Activated CD8-positive, alpha-beta memory T cell treated with anti-CD3 and anti-CD28 coated beads, Interleukin-2, amount 10 ng/mL, durations not matched to agents 7 days and 5 days (primary cell): ENCODE measurements at places on chromosomes 16 and 17.

- no peak for DNase-seq
These were observed 19.6 kb downstream of the MED13 start for GRCh38 chr17:62045517-62045916.

DNA sequence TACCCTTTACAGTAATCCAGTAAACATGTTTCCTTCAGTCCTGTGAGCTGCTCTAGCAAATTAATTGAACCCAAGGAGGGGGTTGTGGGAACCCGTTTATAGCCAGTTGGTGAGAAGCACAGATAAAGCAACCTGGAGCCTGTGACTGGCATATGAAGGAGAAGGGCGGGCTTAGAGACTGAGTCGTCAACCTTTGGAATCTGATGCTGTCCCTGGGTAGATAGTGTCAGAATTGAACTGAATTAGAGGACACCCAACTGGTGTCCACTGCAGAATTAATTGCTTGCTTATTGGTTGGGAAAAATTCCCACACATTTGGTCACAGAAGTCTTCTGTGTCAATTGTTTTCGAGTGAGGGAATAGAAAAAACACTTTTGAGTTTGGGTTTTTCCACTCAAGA is 12.8 kb upstream of the RSKR start:
- no peak for DNase-seq

DNA sequence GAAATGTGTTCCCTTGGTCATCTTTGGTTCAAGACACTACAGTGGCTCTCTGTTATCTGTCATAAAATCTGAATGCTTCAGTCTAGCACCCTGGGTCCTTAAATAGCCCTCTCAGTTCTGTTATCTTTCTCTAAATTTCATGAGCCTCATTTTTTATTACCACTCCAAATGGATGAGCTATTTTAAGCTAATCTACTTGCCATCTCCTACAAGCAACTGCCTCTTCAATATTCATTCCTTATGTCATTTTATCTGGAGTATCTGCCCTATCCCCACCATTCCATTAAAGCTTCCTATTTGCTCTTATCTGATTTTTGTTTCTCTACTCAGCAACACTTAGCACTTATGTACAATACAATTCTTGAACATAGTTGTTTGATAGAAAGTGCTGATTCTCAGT is 28.0 kb upstream of the EVI2A start:
- no peak for DNase-seq

DNA sequence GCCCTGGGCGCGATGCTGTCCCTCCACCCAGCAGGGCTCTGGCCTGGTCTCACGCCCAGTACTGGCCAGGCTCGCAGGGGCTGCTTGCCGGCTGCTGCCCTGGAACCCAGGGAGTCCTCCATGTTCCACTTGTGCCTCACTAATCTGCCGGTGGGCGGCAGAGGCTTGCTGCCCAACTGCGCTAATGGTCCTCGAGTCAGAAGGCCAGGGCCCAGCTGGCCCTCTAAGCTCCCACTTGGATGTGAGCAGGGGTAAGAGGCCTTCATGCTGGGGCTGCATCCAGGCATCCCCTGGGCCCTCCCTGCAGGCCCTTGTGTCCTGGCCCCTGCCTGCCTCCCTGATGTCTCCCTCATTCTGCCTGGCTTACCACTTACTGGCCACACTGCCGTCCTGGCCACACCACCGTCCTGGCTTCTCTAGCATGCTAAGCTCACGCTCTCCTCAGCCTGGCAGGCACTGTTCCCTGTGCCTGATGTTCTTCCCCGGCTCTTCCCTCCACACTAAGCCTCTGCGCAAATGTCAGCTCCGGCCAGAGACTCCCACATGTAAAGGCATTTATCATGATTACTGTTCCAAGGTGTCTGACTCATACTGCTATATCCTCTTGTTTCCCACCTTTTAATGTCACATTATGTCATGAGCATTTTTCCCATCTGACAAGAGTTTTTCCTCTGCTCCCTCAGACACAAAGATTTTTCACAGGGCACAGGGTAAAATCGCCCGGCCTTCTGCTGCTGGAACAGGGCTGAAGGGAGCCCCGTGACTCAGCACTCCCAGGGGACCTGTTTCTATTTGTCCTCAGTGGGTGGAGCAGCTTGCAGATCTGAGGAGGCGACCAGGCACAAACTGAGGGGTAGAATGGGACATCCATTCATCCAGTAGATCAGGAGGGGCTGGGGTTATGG is 15.9 kb downstream of the B9D1 start:
- DNase-seq, result no peak

DNA sequence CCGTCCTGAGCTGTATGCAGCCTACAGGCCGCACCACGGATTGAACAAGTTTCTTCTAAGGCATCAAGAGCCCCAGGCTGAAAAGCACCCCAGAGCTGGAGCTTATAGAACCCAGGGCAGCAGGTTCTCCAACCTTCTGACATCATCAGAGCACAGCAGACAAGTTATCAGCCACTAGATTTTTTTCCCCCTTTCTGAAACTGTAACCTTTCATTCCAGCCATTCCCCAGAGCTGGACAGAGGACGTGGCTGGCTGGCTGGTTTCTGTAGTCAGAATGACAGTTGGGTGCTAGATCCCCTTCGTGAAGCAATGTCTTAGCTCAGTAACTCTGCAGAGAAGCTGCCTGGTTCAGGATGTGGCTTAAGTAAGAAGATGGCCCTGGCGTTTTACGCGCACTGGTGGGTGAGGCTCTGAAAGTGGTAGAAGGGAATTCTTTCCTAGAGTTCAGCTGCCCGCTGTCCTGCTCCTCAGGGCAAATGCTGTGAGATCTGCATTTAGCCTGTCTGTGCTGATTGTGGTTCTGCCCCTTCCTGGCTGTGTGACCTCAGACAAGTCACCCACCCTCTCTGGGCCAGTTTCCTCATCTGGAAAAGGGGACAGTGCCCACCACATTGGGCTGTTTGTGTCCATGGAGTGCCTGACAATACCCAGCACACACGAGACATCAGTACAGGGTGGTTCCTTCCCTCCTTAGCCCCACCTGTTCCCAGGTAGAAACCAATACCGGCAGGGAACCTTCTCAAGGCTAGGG is 9.1 kb downstream of the DEXI start:
- no peak for DNase-seq

GRCh38 chr17:39365872-39366271 is 35.6 kb downstream of the FBXL20 start:
- no peak for DNase-seq

DNA sequence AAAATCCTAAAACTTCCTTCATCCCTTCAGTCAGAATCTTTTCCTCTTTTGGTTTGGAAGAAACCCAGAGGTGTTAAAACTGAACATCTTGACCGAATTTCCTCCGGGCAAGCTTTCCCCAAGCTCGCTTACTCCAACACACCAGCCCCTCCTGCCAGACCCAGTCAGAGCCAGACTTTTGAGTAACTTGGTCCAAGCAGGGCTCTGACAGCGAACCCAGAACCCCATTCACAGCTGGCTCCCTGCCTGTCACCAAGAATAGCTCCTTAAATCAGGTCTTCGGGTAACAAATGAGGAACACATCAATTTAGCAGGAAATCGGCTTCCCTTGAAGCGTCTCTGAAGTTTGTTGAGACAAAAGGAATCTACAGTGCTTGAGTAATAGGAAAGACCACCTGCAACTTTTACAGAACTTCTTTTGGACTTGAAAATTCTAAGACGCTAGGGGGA is 27.3 kb downstream of the GAS7 start:
- no peak for DNase-seq

DNA sequence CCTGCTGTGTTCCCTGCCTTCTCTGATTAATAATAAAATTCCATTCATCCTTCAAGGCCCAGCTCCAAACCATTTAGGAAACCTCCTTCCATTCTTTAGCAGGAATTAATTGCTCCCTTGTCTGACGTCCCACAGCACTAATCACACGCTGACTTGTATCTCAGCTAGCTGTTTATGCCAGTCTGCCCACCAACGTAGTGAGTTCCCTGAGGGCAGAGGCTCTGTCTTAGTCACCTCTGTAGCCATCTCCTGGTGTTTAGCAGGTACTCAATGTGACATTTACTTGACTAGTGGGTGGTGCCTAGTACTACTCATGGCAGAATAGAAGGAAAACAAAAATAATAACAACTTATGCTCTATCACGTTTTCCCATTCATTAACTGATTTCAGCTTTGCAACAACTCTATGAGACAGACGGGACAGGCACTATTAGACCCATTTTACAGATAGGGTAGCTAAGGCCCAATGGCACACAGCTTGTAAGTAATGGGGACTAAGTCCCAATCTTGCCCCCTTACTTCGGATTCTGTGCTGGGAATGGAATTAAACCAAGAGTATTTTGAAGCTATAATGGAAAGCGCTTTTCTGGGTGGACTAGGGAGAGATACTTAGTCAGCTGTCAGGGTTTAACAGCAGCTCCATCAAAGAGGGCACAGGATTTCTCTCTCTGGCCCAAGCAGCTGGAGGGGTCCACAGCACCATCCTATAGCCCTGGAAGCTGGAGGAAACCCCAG is 931 bp upstream of the WIPF2 start:
- no peak for DNase-seq

GRCh38 chr17:72600934-72601333 is 480.1 kb downstream of the SOX9 start:
- DNase-seq, result no peak

DNA sequence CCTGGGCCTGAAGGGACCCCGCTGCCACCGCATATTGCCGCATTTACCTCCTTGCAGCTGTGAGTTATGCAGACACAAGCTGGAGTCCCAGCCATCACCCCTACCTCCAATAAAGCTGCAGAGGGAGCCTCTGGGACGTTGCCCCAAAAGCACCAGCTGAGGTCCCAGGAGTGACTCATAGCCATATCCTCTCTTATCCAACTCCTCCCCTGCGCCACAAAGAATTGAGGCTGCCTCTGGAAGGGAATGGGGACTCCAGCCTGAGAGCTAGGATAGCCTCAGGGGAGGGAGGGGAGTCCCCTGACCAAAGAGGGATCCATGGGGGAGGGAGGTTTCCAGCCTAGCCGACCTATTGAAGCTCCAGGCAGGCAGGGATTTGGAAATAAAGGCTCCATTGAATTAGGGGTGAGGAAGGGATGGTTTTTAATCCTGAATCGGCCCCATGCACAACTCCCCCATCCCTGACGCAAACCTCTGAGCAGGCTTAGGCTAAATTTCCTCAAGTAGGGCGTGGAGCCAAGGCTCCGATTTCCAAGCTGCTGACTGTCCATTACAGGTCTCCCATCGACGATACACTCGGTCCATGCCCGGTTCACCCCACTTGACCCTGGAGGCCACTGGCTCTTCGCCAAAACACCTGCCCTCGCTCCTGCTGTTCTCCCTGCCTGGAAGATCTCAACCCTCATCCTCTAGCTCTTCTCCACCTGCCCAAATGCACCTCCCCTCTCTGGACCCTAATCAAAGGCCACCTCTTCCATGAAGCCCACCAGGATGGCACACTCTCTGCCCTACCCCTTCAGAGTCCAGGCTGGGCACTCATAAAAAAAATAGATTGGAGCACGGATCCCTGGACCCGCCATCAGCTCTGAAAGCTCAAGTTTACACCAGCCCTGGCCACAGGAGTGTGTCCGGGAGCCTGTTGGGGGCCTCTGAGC is 27.5 kb downstream of the PIMREG start:
- no peak for DNase-seq

DNA sequence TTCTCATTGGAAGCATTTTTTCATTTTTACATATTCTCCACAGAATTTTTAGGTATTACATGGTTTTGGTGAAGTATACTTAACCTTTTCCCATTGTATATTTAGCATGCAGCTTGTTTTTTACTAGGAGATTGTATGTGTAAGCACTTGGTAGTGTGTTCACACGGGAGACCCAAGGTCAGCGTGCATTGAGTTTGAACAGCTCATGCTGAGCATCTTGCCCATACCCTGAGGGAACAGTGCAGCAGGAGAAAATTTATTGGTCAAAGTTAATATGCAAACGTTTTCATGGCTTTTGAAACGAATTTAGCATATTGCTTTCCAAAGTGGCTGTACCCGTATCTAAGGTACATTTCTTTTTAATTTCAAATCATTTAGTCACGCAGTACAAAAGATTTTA is 168.7 kb downstream of the MRTFB start:
- no peak for DNase-seq

DNA sequence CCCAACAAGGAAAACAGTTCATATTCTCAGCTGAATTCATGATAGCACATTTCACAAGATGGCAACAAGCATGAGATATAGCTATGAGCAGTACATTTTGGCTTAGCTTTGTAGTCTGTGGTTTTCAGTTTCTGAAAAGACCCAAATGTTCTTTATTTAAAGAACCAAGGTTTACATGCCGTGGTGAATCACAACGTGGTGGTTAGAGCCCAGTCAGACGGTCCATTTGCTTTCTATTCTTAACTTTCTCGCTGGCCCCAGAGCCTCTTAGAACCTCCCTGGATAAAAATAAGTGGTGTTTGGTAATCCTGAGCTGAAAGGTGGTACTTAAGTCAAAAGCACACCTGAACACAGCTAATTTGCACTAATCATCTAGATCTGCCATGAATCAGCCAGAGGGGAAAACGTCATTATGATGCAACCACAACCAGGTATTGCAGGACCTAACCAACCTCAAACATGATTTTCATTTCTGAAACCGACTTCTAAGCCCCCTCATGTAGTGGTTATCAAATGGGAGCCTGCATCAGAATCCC is 18.6 kb upstream of the HAPSTR1 start:
- DNase-seq, result peak; percentile 62

GRCh38 chr17:9044772-9045463 is 23.6 kb downstream of the NTN1 start:
- no peak for DNase-seq

- DNase-seq, result no peak
These were observed 127.7 kb downstream of the PARN start for GRCh38 chr16:14502256-14502875.

GRCh38 chr16:84893849-84894599 is 74.2 kb downstream of the CRISPLD2 start:
- no peak for DNase-seq

- DNase-seq, result no peak
These were observed 1.5 kb upstream of the SHISA6 start for GRCh38 chr17:11239379-11239970.

DNA sequence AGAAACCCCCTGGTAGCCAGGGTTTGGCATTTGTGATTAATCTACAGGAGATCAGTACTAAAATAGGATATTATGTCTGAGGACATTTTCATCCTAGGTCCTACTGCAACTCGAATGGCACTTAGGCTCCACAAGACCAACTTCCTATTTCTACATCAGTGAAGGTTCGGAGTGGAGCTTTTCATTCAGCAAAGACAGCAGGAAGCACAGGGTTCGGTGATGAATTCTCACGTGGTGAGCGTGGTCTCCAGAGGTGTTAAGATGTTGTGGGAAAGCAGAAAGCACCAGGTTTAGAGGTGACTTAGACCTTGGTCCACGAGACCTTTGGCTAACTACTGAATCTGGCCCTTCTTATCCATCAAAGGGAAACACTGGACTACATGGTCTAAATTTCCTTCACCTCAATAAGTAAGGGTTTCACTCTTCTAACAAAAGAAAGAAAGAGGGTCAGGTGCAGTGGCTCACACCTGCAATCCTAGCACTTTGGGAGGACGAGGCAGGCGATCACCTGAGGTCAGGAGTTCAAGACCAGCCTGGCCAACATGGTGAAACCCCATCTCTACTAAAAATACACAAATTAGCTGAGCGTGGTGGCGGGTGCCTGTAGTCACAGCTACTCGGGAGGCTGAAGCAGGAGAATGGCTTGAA is 13.9 kb upstream of the HELZ start:
- DNase-seq, result peak; percentile 83

- no peak for DNase-seq
These were observed 10.6 kb upstream of the SCN4A start for GRCh38 chr17:63983320-63983719.

- no peak for DNase-seq
These were observed 27.2 kb downstream of the MOSMO start for GRCh38 chr16:22035153-22035552.
